Gastroesophageal sphincter (tissue), 4 donors: ENCODE measurements at places on chromosomes 5 and 9. TPM values are rescaled to one million over a fixed set of nuclear protein-coding genes. Genes with fewer than 3 reads are reported as not detected.
A peak's percentile ranks its signal among the peaks of the same experiment; 100 is the strongest.

- no peak for ATAC-seq
These were observed 160.1 kb downstream of the ACER2 start for GRCh38 chr9:19568946-19569345.

DNA sequence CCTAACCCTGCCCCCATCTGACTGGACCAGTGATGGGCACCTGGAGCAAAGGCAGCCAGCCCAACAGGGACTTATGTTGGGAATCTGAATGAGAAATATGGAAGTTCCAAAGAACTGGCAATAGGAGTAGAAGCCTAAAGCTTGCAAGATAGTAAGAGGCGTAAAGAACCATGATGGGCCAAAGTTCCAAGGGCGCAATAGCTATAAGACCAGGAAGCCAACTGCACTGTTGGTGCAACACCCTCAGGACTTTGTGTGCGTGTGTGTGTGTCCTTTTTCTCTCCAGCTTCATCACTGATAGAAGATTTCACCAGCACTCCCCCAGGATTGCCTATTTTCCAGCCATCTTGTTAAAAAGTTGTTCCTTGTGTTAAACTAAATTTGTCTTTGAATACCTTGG lies 92.8 kb downstream of the ZNF608 start:
- ATAC-seq = no peak

DNA sequence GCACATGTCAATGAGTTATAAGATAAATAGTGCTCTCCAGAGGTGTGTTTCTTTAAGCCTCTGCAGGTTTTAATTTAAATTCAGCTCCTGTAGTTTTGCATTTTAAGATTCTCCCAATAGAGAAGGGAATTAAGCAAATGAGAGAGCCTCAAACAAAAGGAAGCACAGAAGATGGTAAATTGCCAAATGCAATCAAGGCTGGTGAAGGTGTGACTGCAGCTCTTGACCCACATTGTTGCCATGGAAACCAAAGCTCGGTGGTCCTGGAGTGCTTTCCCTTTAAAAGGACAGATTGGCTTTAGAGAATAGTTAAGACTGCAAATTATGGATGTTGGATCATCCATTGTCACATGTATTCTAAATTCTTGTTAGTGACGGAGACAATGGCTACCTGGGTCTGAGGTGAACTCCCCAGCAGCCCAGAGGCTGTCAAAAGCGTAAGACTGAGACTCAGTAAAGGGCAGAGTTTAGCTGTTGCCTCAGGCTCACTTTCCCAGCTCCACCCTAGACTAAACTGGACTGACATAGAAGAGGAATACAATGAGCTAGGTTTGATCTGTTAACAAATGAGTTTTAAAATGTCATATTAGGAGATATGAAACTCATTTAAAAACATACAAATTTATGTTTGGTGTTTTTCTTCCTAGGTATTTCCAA lies 12.3 kb downstream of the GAPT start:
- ATAC-seq = no peak

DNA sequence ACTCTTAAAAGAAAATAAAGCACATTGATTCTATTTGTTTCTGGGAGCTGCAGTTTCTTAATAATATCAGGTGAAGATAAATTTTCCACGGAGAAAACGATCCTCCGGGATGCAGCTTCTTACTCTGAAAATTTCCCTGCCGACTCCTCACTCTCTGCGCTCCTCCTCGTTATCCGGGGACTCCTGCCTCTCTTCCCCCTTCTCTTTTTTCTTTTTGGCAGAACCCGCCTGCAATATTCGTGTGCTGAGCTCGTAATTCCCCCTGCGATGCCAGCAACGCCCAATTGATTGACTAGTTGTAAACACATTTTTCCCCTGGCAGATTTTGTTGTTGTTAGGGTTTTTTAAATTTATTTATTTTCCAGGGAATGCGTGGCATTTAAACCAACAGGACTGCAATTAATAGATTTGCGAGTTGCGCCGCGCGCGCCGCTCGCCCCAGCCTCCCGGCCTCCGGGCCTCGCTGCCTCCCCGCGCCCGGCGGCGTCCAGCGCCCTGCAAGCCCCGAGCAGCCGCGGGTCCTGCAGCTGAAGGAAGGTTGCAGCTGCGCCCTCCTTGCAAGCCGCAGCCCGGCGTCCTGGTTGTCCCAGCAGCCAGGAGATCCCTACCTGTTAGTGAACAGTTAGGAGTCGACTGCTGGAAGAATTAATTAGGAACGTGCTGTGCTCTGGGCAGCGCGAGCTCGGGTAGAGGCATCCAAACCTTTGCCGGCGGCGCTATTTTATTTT lies 2.2 kb downstream of the NTNG2 start:
- ATAC-seq = no peak

GRCh38 chr9:4548811-4549725 lies 58.8 kb downstream of the SLC1A1 start:
- ATAC-seq = no peak

DNA sequence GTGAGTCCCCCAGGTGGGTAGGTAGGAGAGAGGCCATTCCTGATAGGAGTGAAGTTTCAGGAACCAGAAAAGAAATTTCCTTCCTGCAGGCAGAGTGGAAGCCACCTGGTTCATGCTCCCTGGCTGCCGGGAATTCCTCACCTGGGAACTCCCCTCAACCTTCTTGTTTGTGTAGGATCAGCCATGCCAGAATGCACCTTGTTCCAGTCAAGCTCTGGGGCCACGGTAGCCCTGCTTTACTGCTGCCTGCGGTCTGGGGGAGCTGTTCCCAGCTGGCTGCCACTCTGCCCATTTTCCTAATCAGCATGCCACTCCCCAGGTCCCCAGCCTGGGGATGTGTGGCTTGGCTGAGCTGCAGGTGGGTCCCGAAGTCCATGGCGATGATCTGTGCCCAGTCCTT lies 18.7 kb upstream of the B4GALT1 start:
- ATAC-seq = no peak

- peak; percentile 58 for ATAC-seq
These were observed at the start of gene OLFML2A for GRCh38 chr9:124776954-124777648. OLFML2A (plus strand) TSS chr9:124777133; CDS start chr9:124777271, 138 bp downstream.

DNA sequence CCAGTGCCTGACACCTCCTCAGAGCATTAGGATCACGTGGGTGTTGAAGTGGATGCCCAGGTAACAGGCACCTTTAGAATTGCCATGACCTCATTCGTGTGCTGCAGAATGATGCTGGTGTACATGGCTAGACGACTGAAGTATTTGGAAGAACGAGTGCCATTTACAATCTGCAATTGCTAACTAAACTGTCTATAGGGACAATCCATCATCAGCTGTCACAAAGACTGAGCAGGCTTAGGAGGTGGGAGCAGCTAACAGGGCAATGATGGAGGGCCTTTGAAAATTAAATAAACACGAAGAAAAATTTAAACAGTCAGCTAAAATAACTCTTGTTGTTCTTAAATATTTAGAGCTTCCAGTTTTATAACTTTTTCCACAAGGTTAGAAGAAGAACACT lies 375.8 kb downstream of the GADD45G start:
- no peak for ATAC-seq

DNA sequence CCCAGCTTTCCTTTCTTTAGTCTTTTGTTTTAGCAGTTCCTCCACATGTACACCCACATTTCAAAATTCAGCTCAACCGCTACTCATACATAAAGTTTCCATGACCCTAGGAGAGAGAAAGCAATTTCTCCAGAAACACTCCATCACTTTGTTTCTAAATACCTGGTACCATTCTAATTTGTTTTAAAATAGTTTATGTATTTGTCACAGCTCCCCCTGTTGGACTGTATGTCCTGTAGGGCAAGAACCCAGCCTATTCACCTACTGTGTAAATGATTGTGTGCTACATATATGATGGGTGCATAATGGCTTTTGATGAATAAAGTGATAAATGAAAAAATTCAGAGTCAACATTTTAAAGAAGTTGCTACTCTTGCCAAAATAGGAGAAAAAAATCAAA lies 139.1 kb downstream of the COX7C start:
- no peak for ATAC-seq

GRCh38 chr5:120805131-120805530 lies 341.0 kb downstream of the PRR16 start:
- no peak for ATAC-seq

DNA sequence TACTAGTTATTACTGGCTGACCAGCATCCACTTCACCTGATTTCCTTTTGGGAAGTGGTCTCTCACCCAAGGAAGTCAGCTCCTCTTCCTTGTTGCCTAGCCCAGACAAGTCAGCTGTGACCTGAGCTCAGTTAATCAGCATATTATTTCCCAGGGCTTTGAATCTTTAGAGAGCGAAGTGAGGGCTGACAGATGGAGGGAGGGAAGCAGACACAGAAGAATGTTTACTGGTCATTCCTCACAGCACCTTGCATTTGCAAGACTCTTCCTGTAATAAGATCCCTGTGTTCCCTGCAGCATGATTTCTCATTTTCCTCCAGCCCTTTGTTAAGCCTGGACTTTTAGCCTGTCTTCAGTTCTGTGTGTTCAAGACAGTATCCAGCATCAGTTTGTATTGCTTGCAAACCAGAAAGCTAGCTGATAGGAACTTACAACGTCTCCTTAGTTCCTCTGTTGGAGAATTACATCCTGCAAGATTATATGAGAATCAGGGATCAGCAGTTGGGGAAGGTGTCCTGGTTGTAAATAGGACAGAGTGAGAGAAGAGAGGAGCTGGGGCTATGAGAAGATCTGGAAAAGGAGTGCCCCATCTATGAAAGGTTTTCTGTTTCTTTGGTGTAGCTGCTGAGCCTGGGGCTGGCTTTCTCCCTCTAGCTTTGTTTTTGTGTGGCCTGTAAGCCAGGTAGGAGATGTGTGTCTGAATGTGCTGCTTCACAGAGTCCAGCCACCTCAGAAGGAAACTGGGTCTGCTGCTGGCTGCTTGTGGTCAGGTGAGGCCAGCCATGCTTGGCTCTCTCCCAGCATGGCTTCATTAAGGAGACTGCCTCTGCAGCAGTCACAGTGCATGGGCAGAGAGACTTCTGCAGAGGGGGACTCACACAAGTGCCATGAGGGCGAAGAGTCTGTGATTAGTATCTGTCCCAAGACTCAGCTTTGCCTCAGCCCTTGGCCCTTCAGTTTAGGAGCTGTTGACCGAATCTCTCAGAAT lies 50.3 kb downstream of the MAN2A1 start:
- ATAC-seq = no peak

GRCh38 chr5:41869151-41869723 lies 988 bp downstream of the OXCT1 start:
- ATAC-seq = peak; percentile 89

DNA sequence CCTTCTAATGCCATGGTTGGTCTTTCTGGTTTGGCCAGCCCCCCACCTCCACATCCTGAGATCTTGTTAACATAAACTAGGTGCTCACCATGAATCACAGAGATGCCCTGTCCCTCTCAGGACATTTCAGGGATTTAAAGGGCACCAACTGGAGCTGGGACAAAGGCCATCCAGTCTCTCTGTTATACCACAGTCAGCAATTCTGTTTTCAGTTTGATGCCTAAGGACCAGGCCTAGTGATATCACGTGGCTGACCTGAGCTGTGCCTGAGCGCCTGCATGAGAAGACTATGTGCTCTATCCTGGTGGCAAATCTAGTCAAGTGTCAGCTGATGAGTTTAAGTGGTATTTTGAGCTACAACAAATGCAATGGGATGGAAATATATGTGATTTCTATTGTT lies 26.1 kb downstream of the SPIN1 start:
- ATAC-seq = no peak

DNA sequence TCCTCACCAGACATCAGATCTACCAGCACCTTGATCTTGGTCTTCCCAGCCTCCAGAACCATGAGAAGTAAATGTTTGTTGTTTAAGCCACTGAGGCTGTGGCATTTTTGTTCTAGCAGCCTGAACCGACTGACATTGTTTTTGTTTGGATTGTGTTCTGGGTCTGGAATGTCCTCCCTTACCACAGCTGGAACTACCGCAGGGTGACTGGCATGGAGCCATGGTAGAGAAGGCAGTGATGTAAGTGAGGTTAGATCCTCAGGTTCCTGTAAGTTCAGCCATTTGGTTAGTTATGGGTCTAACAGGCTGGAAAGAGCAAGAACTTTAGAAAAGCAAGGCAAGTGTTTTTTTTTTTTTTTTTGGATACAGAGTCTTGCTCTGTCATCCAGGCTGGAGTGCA lies 209.3 kb downstream of the DAB2IP start:
- peak; percentile 68 for ATAC-seq

DNA sequence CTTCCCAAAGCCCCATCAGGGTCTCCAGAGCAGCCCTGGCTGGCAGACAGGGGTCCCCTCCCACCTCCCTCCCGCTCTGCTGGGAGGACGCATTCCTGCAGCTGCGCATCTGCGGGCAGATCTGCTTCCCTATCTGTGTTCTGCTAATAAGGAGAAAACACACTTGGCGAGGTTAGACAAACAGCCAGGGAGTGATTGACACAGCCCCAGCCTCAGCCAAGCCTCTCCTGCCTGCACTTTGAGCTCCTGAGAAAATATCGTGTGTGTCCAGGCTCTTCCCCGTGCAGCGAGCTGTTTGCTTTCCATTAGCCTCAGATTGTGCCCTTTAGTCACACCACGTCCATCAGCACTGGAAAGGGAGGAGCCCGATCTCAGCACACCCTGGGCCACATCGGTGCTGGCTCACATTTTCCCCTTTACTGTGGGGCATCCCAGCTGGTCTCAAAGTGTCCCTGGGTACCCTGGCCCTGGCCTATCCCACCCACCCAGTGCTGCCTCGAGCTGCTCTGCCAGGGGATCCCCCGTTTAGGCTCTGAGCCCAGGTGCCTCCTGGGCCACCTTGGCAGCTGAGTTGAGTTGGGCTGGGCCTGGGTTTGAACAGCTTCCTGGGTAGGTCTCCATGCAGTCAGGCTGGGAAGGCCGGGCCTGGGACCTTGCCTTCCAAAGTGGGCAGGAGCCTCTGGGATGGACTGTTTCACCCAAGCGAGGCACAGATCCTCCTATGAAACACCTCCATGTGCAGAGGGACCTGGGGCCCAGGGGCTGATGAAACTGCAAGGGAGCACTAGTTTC lies 61.1 kb downstream of the BARX1 start:
- ATAC-seq = no peak

DNA sequence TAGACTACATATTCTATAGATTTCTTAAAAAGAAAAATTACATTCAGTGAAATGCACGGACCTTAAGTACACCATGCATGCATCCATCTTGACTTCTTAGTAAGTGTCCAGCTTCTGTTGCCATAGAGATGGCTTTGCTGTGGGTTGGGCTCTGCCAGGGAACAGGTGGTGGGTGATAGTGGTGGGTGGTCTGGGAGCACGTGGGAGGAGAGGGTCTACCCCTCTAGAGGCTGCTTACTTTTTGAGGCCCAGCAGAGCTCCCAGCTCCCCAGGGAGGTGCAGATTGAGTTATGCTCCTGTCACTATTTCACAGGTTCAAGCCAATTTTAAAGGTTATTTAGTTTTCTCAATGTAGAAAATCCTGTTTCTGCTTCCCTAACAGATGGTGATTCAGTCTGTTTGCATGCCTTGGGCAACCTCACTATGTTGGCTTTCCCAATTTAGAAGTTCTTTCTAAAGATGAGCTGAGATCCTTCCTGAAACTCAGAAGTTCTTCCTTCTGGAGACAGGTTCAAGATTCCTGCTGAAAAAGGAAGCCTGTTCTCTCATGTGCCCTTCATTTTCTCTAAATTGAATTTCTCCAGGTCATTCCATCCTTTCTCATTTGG lies 107.4 kb upstream of the LHFPL2 start:
- no peak for ATAC-seq

Gene FBXW2
- total RNA-seq = 57.1 TPM

Gene C5orf34
- 0.31 TPM for total RNA-seq

Gene PCDHAC2
- total RNA-seq = 12.3 TPM

Gene CSF1R
- total RNA-seq = 12.3 TPM

Gene CDK5RAP2
- total RNA-seq = 77.2 TPM

Gene HACD4
- 16.0 TPM for total RNA-seq

Gene PCDHB12
- total RNA-seq = 2.7 TPM
